SJCRH30 (cell line): ENCODE measurements at places on chromosomes 12 and 14. TPM values are rescaled to one million over a fixed set of nuclear protein-coding genes. Genes with fewer than 3 reads are reported as not detected.

The DTX1 gene
- not detected in 2 replicates for total RNA-seq

The NRIP2 gene
- total RNA-seq, result 1.7 and 1.8 TPM in 2 replicates

The PNP gene
- total RNA-seq, result 29.9 and 36.8 TPM in 2 replicates

The TTC6 gene
- 0.06 and 0.08 TPM in 2 replicates for total RNA-seq

The LMNTD1 gene
- total RNA-seq, result not detected in 2 replicates

The NANOG gene
- total RNA-seq, result 0.05 TPM in 1 of 2 replicates, not detected in the other

The PRH2 gene
- not detected in 2 replicates for total RNA-seq

The PKP2 gene
- 3.5 and 5.1 TPM in 2 replicates for total RNA-seq

The AQP6 gene
- total RNA-seq, result not detected in 2 replicates
